ENCODE measurements at places on chromosomes 16 and 17. TPM values are rescaled to one million over a fixed set of nuclear protein-coding genes. Genes with fewer than 3 reads are reported as not detected.

GRCh38 chr17:65966072-65966695 lies 225.7 kb downstream of the CEP112 start:
- peaks cover 14% of the 10 kb centered on the region for H3K36me3 ChIP-seq
- no peak overlapping the region for H3K27ac ChIP-seq
- no peaks in the 10 kb centered on the region for H3K4me1 ChIP-seq
- no peak for DNase-seq
- H3K27me3 ChIP-seq = no peaks in the 10 kb centered on the region

DNA sequence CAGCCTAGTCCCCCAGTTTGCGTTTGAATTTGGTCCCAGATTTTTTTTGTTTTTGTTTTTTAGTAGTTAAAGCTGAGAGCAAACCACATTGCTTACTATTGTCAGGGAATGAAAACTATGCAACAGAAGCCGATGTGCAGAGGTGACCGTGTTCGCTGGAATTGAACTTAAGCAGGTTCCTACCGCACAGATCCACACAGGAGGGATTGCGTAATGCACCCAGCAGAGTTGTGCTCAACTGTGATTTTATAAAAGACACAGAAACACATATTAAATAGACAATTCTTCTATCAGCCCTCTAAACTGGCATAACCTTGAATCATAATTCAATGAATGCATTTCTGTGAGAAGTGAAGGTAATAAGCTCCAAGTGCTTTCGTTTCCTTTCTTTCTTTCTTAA lies 443.0 kb downstream of the WWOX start:
- H3K4me1 ChIP-seq = no peaks in the 10 kb centered on the region
- no peak overlapping the region for H3K27ac ChIP-seq
- H3K36me3 ChIP-seq = no peaks in the 10 kb centered on the region
- no peak overlapping the region for H3K4me3 ChIP-seq
- no peaks in the 10 kb centered on the region for H3K27me3 ChIP-seq

Gene PPM1E
- 0.26 TPM for total RNA-seq

GRCh38 chr16:55502801-55503366 lies 6.0 kb upstream of the LPCAT2 start:
- peaks cover 18% of the 10 kb centered on the region for H3K4me1 ChIP-seq
- peaks cover 5% of the 10 kb centered on the region for H3K27me3 ChIP-seq

Gene CDRT4
- 11.7 TPM for total RNA-seq

- no peak overlapping the region for H3K4me3 ChIP-seq
- H3K4me1 ChIP-seq = no peaks in the 10 kb centered on the region
- no peak for DNase-seq
- no peaks in the 10 kb centered on the region for H3K27me3 ChIP-seq
- no peak overlapping the region for H3K27ac ChIP-seq
- H3K36me3 ChIP-seq = no peaks in the 10 kb centered on the region
Observed at GRCh38 chr17:2227025-2227699, 76.4 kb downstream of the SMG6 start.

GRCh38 chr17:73280191-73280590 lies 18.5 kb upstream of the CPSF4L start:
- no peaks in the 10 kb centered on the region for H3K27me3 ChIP-seq
- no peak overlapping the region for H3K4me3 ChIP-seq
- no peak for DNase-seq
- H3K4me1 ChIP-seq = peaks cover 2% of the 10 kb centered on the region

DNA sequence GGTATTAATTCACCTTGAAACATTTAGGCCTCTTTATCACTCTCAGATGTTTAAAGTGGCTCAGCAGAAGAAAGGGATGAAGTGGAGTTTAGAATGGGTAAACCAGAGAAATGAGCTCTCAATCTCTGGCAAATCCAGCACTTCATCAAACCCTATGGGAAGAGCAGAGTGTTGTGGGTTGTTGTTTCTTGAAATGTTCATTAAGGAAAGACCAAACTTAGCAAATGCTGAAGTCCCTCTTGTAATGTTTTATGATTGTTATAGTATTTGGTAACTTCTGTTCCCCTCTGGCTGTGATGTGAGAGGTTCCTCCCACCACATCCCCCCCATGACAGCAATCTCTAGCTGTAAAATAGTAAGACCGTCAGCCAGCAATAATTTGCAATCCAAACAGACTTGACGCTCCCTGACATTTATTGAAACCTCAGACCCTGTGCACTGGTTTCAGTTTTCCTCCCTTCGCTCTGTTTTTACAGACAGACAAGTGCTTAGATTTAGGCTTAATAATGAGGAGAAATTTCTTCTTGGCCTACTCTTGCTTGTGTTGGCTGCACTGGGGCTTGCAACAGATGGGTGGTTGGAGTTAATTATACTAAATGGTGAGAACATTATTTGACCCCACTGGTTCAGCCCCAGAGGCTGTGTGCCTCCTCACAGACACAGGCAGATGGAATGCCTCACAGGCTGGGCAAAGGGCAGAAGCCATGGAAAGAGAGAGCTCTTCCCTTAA lies 609.4 kb upstream of the SOX9 start:
- H3K27ac ChIP-seq = no peak overlapping the region
- H3K4me1 ChIP-seq = no peaks in the 10 kb centered on the region
- DNase-seq = no peak
- no peak overlapping the region for H3K4me3 ChIP-seq
- no peaks in the 10 kb centered on the region for H3K36me3 ChIP-seq

GRCh38 chr17:74435775-74436359 lies 4.0 kb downstream of the GPRC5C start:
- H3K4me3 ChIP-seq = no peak overlapping the region
- peaks cover 11% of the 10 kb centered on the region for H3K27me3 ChIP-seq
- H3K36me3 ChIP-seq = no peaks in the 10 kb centered on the region
- no peak for DNase-seq

DNA sequence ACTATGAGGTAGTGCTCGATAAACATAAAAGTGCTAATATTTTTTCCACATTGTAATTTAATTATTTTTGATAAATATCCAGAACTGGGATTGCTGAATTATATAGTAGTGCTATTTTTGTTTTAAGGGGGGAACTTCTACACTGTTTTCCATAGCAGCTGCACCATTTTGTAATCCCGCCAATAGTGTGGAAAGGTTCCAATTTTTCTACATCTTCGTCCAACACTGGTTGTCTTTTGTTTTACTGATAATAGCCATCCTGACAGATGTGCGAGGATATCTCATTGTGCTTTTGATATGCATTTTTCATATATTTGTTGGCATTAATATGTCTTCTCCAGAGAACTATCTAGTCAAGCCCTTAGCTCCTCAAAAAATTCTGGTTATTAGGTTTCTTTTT lies 259.6 kb upstream of the KCNJ16 start:
- H3K4me3 ChIP-seq = no peak overlapping the region
- DNase-seq = no peak
- H3K27me3 ChIP-seq = no peaks in the 10 kb centered on the region
- no peak overlapping the region for H3K27ac ChIP-seq

Gene RNU2-1
- total RNA-seq = 10,056 TPM

- no peak overlapping the region for H3K27ac ChIP-seq
- peaks cover 6% of the 10 kb centered on the region for H3K36me3 ChIP-seq
- H3K27me3 ChIP-seq = no peaks in the 10 kb centered on the region
- no peak for DNase-seq
- H3K4me3 ChIP-seq = no peak overlapping the region
Observed at GRCh38 chr17:63082952-63083351, 116.9 kb downstream of the TANC2 start.

GRCh38 chr16:50616883-50617645 lies 64.0 kb downstream of the SNX20 start:
- no peak overlapping the region for H3K4me3 ChIP-seq
- H3K36me3 ChIP-seq = no peaks in the 10 kb centered on the region
- peaks cover 24% of the 10 kb centered on the region for H3K4me1 ChIP-seq
- no peak overlapping the region for H3K27ac ChIP-seq
- no peak for DNase-seq

DNA sequence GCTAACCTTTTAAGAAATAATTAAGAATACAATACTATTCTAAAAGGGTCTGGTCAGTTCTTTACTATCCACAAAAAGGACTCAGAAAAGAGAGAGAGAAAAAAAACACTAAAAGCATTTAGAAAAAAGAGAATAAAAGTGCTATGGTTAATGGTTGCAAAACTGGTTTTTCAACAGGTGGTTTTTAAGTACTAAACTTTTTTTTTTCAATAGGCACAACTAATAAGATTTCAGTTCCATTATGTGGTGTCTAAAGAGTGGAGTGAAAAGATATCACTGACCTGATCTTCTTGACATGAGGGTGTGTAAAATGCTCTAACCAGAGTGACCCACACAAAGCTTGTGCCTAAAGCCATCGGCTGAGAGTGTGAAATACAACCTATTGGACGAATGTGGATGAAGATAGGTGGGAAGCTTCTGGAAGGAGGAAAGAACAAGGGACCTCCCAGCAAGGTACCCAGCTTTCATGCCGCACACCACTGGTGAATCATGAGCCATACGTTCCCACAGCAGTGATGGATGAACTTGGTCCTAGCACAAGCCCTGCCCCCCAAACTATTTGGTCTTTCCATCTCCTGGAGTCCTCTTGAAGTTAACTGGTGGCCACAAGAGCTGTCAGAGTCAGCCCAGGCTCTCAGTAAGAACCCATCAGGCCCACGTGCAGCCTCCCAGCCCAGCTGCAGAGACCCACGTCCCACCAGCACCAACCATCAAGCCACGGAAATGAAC lies 103.0 kb downstream of the ZFHX3 start:
- no peak overlapping the region for H3K4me3 ChIP-seq
- no peak overlapping the region for H3K27ac ChIP-seq
- peaks cover 1% of the 10 kb centered on the region for H3K27me3 ChIP-seq
- H3K36me3 ChIP-seq = peaks cover 15% of the 10 kb centered on the region
- no peak for DNase-seq

DNA sequence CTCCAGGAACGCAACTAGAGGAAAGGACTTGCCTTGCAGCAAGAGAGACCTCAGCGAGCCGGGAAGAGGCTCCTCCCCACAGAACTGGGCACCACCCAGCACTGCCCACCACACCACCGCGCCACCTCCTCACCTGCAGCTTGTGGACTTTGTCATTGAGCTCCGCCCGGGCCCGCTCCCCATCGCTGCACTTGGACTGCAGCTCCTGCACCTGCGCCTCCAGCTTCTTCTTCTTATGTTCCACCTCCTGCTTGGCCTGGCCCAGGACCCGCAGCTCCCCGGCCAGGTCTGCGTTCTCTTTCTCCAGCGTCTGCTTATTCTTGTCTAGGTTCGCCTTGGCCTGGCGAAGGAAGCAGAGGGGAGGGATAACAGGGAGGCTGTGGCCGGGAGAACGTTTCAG lies 76.7 kb downstream of the NDE1 start:
- peaks cover 8% of the 10 kb centered on the region for H3K27me3 ChIP-seq
- H3K4me3 ChIP-seq = no peak overlapping the region
- no peak for DNase-seq
- no peak overlapping the region for H3K27ac ChIP-seq
- H3K36me3 ChIP-seq = peaks cover 3% of the 10 kb centered on the region
- H3K4me1 ChIP-seq = no peaks in the 10 kb centered on the region

DNA sequence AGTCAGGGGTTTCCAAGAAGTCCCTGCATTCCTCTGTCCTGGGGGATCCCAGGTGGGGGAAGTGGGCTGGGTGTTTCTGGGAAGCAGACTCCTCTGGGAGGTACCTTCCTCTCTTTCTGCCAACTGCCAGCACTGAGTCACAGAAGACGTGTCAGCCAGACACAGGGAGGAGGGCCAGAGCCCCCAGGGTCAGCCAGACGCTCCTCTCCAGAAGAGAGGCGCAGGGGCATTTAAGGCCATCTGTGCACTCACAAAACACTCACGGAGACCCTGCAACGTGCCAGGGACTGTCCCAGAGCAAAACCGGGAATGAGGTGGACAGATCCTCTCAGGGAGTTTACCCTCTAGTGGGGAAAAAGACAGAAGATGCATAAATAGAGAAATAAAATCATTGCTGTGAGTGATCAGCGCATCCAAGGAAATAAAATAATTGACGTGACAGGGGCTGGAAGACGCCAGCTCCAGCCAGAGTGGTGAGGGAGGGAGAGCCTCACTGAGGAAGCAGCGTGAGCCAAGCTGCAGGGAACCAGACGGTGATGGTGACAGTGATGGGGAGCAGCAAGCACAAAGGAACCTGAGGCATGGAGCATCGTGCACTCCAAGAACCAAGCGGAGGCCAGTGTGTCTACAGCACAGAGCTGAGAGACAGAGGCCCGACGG lies 105.4 kb downstream of the ZNF423 start:
- peak overlapping the region; percentile 74 for H3K27ac ChIP-seq
- H3K4me1 ChIP-seq = peaks cover 31% of the 10 kb centered on the region
- H3K36me3 ChIP-seq = peaks cover 4% of the 10 kb centered on the region
- peaks cover 13% of the 10 kb centered on the region for H3K27me3 ChIP-seq

Gene LPO
- 0.31 TPM for total RNA-seq

Gene CFAP119
- 5.2 TPM for total RNA-seq

Gene PRR29
- 25.3 TPM for total RNA-seq

Gene WNT9B
- 0.26 TPM for total RNA-seq

- no peak for DNase-seq
- no peaks in the 10 kb centered on the region for H3K36me3 ChIP-seq
- H3K4me3 ChIP-seq = no peak overlapping the region
- H3K27ac ChIP-seq = no peak overlapping the region
Observed at GRCh38 chr16:68951991-68952877, 108.9 kb downstream of the TANGO6 start.

DNA sequence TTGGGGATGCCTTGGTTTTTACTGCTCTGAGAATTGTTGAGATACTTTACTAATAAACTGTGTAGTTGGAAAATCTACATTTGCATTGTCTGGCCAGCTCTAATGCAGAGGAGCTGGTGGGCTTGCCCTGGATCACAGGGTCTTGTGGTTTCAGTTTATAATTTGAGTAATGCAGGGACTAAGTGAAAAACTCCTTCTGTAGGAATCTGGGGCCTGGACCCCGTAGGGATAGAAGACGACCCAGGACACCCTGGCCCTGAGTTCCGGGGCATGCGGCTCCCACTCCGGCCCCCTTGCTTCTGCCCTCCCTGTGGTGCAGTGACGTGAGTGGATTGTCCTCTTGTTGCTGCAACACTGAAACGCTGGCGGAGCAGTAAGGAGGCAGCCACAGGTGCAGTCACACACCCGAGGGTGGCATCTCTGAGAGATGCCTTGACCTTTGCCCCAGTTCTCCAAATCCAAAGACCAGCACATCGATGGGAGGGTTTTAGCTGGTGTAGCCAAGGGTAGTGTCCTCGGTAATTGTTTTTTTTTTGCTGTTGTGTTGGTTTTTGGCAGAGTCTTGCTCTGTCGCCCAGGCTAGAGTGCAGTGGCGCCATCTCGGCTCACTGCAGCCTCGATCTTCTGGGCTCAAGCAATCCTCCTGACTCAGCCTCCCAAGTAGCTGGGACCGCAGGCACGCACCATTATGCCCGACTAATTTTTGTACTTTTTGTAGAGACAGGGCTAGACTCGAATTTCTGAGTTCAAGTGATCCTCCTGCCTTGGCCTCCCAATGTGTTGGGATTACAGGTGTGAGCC lies 2.6 kb upstream of the RPL13 start:
- no peak for DNase-seq
- H3K27me3 ChIP-seq = peaks cover 10% of the 10 kb centered on the region
- H3K27ac ChIP-seq = no peak overlapping the region
- no peak overlapping the region for H3K4me3 ChIP-seq

- peaks cover 4% of the 10 kb centered on the region for H3K4me1 ChIP-seq
- DNase-seq = no peak
- H3K27ac ChIP-seq = no peak overlapping the region
Observed at GRCh38 chr17:77942112-77942988, 16.2 kb upstream of the TNRC6C start.

All from endothelial cell (in vitro differentiated cells).